ENCODE measurements at places on chromosomes 2 and 18.
A peak's percentile ranks its signal among the peaks of the same experiment; 100 is the strongest.

GRCh38 chr18:22082408-22082807 lies 87.0 kb upstream of the GATA6 start:
- peak; percentile 0 for DNase-seq

- DNase-seq, result no peak
Measured at GRCh38 chr2:108125581-108125980, 114.2 kb upstream of the SULT1C3 start.

- no peak for DNase-seq
Measured at GRCh38 chr2:17583166-17583565, 42.7 kb downstream of the VSNL1 start.

DNA sequence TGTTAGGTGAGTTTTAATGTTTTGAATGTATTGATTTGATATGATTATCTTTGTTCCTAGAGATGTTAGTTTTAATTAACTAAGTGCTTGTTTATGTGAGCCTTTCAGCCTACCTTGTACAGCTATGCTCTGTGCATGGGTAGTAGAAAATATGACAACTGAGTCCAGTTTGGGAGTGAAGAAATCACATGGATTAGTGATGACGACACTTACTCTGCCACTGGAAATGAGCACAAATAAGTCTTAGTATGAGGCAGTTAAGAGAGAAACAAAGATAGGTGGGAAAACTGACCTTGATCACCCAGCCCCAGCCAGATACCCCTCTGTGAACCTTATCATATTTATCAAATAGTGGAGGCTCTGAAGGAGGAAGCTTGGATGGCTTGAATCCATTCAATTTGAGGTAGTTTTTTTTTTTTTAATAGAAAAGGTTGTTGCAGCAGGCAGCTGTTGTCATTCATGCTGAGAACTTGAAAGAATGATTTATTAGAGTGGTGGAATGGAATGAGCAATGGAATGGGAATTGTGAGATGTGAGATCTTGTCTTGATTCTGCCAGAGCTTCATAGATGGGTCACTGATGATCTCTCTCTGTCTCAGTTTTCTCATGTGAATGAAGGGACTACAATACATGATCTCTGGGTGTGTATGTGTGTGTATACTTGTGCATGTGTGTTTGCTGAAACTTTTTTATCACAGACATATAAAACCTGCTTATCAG lies 96.4 kb downstream of the MAP3K20 start:
- DNase-seq, result no peak

- DNase-seq, result no peak
Measured at GRCh38 chr2:62698653-62699052, 6.9 kb upstream of the EHBP1 start.

- no peak for DNase-seq
Measured at GRCh38 chr2:36172824-36173223, 182.8 kb upstream of the CRIM1 start.

GRCh38 chr2:15126373-15126772 lies 434.8 kb downstream of the NBAS start:
- DNase-seq, result no peak

GRCh38 chr2:39408351-39409136 lies 28.5 kb downstream of the MAP4K3 start:
- DNase-seq, result peak; percentile 52

DNA sequence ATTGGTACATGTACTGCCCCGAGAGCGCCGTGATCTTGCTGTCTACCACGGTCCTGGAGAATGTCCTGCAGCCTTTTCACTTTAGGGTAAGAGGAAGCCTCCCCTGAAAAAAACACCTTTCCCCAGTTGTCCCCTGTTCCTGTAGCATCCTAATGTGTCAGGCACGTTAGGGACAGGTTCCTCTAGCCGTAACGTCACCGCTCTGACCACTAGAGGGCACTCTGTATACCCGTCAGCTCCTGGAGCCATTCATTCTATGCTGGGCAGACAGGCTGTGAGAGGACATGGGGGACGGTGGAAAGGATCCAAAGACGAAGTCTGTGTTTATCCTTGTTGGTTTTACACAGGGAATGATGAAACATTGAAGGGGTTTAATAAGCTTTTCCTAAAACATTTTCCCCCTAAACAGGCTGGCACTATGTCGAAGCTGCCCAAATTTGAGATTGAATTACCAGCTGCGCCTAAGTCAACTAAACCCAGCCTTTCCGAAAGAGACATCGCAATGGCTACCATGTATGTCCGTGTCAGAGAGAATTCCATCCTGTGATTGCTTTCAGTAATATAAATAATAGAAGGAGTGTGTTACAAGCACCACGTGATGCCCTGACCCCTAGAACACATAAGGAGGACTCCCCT lies 12.7 kb downstream of the RMC1 start:
- DNase-seq, result peak; percentile 83

DNA sequence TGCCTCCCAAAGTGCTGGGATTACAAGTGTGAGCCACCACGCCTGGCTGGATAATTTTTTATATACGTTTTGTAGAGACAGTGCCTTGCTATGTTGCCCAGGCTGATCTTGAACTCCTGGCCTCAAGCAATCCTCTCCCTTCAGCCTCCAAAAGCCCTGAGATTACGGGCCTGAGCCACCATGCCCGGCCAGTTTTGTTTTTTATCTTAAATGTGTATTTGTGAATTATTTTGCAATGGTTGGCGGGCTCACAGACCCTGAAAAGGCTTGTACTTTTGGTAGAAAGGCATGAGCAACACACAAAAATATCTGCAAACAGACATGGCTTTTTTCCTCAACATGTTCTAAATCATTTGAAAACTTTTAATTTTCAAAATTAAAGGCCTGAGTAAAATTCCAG lies 73.4 kb upstream of the TMEM18 start:
- DNase-seq, result no peak

DNA sequence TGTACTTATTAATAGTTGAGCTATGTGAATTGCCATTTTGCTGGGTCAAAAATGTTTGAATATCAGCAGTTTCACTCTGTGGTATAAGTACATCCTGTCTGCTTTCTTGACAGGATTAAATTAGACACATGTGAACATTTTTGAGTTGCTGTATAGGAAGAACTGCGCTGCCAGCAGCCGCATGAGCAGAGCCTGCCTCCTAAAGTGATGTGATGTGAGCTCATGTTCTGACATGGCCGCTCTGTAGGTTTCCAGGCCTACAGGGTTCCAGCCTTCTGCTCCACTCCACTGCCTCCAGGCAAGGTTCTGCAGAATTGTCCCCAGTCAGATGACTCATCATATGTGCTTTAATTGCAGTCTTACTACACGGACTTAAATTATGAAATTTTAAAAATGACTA lies 119.7 kb upstream of the NFATC1 start:
- peak; percentile 33 for DNase-seq

GRCh38 chr18:22320155-22320554 lies 97.6 kb downstream of the CTAGE1 start:
- no peak for DNase-seq

DNA sequence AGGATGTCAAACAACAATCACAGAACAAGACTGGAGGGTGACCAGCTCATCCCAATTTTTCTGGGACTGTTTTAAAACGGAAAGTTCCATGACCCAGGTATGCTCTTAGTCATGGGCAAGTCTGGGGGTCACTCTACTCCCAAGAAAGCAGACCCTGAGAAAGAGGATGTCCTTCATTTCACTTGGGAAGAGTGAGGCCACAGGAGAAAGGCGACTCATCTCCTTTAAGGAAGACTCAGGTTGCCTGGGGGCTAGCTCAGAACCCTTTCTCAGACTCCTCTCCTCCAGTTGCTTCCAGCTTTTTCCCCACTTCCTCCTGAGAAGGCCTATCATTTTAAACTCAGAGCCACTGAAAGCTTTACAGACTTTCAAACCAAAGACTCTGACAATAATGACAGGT lies 9.3 kb downstream of the RNF152 start:
- no peak for DNase-seq

DNA sequence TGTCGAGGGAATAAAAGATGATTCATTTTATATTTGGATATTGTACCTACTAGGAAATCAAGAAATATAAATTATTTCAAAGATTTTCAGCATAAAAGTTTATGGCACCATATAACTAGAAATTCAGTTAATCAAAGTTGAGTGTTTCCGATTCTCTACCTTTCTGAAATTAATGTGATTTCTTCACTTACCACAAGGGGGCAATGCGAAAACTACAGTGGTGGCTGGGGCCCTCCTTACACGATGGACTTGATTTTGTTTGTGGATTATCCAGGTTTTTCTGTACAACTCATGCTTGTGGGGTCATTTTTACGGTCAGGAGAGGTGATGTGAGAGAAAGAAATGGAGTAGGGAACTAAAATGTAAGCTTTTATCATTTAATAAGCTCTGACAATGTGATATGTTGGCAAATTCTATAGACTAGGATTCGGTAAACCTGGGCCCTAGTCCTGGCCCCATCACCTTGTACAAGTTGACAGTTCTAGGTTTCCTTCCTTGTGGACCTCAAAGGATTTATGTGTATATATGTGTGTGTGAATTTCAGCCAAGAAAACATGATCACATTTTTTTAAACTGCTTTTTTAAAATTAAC lies 47.6 kb downstream of the G6PC2 start:
- peak; percentile 57 for DNase-seq

- DNase-seq, result no peak
Measured at GRCh38 chr2:8833853-8834252, 3.6 kb downstream of the KIDINS220 start.

- DNase-seq, result no peak
Measured at GRCh38 chr2:164570475-164570874, 50.8 kb downstream of the GRB14 start.

DNA sequence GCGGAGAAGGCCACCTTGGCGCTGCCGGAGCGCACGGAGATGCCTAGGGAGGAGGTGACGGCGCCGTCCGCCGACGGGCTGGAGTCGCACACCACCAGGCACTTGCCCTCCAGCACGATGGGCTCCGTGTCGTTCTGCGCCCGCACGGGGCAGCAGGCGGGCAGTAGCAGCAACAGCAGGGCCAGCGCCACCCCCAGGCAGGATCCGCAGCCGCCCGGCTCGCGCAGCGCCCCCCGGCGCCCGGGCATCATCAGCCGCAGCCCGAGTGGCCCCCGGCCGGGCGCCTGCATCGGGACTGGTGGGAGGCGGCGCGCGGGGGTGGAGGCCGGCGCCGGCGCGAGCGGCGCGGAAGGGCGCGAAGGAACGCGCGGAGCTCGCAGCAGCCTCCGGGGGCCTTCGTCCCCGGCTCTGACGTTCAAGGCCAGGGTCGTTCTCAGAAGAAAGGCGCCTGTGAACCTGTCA lies 2.2 kb downstream of the CBLN2 start:
- no peak for DNase-seq

DNA sequence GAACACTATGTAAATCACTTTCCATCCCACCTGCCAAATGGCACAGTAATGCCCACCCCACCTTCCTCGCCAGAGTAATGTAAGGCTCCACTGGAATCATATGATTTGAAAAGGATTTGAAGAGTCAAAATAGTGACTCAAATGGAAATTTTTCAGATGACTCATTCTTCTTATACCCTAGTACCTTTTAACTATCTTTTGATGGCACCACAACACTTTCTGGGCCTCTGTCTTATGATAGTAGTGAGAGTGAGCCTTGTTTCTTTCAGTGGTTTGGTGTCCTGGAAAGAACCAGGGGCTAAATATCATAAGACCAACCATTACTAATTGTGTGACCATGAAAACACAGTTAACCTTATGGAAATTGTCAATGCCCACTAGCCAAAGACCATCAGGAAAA lies 235.4 kb upstream of the SLC14A2 start:
- DNase-seq, result peak; percentile 55

GRCh38 chr2:23366720-23367119 lies 18.3 kb upstream of the KLHL29 start:
- DNase-seq, result no peak

DNA sequence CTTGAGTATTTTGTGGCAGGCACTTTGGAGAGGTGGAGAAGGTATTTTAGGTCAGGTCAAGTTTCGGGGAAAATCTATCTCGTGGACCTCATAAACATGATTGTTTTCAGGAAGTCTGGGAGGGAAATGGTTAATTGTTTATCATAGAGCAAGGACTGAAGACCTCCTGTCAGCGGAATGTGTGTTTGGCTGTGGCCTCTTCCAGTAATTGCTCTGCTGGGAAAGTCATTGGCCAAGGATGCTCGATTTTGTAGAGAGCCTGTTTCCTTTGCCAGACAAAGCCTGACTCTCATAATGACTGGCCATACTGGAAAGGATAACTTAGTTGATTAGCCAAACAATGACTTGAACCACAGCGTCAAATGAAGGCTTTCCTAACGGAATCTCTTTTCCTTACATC lies 30.0 kb downstream of the IL1R2 start:
- DNase-seq, result no peak

GRCh38 chr2:12363138-12363537 lies 353.6 kb upstream of the TRIB2 start:
- DNase-seq, result peak; percentile 34

DNA sequence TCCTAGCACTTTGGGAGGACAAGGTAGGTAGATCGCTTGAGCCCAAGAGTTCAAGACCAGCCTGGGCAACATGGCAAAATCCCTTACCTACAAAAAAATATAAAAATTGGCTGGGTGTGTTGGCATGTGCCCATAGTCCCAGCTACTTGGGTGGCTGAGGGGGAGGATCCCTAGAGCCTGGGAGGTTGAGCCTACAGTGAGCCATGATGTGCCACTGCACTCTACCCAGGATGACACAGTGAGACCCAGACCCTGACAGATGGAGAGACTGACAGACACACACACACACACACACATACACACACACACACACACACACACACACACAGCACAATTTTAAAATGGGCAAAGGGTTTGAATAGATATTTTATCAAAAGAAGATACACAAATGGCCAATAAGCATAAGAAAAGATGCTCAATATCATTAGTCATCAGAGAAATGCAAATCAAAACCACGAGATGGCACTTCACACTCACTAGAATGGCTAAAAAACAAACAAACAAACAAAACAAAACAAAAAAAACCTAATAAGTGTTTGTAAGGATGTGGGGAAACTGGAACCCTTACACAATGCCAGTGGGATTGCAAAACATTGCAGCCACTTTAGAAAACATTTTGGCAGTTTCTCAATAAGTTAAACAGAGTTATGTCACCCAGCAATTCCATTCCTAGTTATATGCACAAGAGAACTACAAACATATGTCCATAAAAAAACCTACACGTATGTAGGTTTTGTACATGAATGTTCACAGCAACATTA lies 42.3 kb downstream of the BAZ2B start:
- DNase-seq, result peak; percentile 86

GRCh38 chr18:29004921-29005320 lies 828.0 kb upstream of the CDH2 start:
- no peak for DNase-seq

- DNase-seq, result no peak
Measured at GRCh38 chr2:231117922-231118613, 6.8 kb downstream of the HTR2B start.

DNA sequence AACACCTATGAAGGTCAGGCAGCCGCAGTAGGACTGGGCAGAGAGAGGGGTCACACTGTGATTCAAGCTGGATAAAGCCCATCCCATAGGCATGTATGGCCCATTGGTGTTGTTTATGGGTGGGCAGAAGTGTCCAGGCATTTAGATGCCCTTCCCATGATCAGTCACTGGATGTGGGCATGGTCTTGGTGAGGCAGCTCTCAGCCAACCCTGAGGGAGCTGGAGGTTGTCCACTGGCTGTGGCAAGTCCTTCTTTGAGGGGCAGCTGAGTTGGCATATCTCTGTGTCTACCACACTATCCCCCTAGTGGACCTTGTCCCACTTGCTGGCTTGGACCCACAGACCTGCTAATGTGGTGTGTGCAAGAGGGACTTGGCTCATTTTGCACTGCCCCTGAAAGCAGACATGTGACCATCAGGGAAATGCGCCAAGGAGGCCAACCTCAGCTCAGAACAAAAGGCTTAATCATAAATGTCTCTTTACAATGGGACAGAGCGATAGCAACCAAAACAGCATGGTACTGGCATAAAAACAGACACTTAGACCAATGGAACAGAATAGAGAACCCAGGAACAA lies 82.0 kb downstream of the TMEM17 start:
- no peak for DNase-seq

GRCh38 chr2:1306014-1306686 lies 107.1 kb upstream of the TPO start:
- no peak for DNase-seq

GRCh38 chr2:164816900-164817299 lies 24.7 kb downstream of the COBLL1 start:
- no peak for DNase-seq
